ENCODE measurements at places on chromosomes 2 and 18. TPM values are rescaled to one million over a fixed set of nuclear protein-coding genes. Genes with fewer than 3 reads are reported as not detected.

DNA sequence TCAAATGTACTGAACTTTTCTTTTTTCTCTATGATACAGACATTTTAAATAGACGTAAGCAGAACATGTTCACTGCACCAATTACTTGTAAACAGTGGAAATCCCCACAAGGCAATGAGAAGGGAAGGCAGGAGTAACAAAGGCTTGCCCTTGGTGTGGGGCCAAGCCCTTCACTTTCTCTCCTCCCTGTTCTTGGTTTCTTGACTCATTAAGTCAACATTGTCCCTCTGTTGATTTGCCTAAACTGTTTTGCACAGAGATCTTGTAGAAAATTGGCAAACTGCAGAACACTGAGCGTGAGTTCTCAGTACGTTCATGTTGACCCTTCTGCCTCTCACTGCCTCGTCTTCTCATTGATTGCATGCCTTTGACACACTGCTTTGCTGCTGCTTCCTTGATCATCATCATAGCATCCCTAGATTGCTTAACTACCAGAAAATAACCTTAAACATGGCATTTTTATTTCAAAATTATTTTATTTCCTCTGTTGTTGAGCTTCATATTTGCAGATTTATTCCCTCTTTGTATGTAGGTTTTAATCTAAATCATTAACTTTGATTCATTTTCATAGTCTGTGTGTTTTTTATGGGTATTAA is 257.7 kb downstream of the PTGR3 start:
- no peaks in the 10 kb centered on the region for H3K4me1 ChIP-seq
- H3K27me3 ChIP-seq: no peaks in the 10 kb centered on the region
- no peak overlapping the region for H3K27ac ChIP-seq
- no peaks in the 10 kb centered on the region for H3K36me3 ChIP-seq
- DNase-seq: no peak
- H3K4me3 ChIP-seq: no peak overlapping the region

HSPE1 gene
- total RNA-seq: 78.1 TPM

DNA sequence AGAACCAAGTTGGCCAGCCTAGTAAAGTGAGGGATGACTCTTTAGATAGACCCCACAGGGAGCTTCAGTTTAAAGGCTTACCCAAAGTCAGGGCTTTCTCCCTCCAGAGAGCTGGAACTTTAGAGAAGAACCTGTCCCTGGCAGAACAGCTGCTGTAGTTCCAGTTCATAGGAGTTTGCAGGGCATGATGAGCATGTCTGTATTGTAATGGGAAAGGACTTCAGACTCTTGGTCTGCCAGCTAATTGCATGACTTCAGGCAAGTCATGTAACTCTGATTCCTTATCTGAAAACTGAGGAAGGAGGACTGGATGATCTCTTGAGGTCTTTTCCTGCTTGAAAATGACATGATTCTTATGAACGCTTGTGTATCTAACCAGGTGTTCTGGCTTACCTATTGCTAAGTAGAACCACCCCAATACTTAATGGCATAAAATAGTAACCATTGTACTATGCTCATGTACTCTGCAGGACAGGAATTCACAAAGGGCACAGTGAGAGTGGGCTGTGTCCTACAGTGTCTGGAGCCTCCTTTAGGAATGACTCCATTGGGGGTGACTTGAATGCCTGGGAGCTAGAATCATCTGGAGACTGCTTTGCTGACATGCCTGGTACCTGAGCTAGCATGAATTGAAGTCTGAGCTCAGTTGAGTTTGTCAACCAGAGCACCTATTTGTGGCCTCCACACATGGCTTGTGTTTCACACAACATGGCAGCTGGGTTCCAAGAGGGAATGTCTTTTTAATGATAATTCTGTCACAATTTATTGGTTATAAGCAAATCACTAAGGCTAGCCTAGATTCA is 18.9 kb downstream of the SP5 start:
- no peak overlapping the region for H3K4me3 ChIP-seq
- DNase-seq: no peak
- H3K27me3 ChIP-seq: no peaks in the 10 kb centered on the region
- no peak overlapping the region for H3K27ac ChIP-seq
- H3K4me1 ChIP-seq: no peaks in the 10 kb centered on the region

ITGB1BP1 gene
- 67.1 TPM for total RNA-seq

DNA sequence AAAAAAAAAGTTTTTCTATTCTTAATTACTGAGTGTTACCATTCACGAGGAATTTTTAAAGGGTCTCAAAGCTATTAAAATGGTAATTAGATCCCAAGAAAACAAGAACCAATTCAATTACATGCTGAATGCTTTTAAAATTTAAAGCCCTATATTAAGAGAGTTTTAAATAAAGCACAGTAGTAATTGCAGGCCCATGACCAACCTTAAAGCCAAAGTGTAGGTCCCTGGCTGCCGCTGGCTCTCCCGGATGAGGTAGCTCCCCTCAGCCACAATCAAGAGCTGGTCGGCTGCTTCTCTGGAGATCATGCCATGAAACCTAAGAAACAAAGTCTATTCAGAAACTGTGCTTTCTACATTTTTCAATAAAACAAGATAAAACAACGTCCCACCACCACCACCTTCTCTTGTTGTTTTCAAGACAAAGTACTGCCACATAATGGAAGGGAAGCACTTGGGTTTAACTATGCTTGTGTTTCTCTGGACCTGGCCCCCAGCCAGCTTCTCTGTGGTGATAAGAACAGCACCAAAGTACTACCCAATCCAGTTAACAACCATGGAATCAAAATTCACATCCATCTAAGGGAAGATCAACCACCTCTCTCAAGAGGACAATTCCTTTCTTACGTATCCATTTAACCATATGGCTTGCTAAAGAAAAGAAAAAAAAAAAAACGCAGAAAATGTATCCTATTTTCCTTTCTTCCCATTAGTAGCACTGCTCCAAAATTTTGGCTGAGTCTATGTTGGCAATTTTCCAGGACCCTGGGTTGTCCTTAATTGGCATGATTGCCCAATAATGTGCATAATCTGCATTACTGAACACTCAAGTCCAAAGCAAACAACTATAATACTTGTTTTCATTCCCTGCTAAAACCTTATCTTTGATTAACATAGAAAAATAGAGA is 90.1 kb downstream of the CHN1 start:
- no peaks in the 10 kb centered on the region for H3K4me1 ChIP-seq
- no peak overlapping the region for H3K27ac ChIP-seq
- DNase-seq: peak; percentile 75
- H3K27me3 ChIP-seq: no peaks in the 10 kb centered on the region
- no peak overlapping the region for H3K4me3 ChIP-seq

GRCh38 chr2:36677996-36678605 is 18.4 kb upstream of the VIT start:
- H3K27me3 ChIP-seq: no peaks in the 10 kb centered on the region
- no peak overlapping the region for H3K4me3 ChIP-seq
- H3K27ac ChIP-seq: no peak overlapping the region
- no peaks in the 10 kb centered on the region for H3K36me3 ChIP-seq
- no peaks in the 10 kb centered on the region for H3K4me1 ChIP-seq

SCN2A gene
- total RNA-seq: 9.9 TPM

- no peak for DNase-seq
- peak overlapping the region; percentile 43 for H3K27ac ChIP-seq
- H3K4me1 ChIP-seq: peaks cover 6% of the 10 kb centered on the region
- no peaks in the 10 kb centered on the region for H3K36me3 ChIP-seq
- H3K4me3 ChIP-seq: no peak overlapping the region
These were observed 45.0 kb downstream of the SLC38A11 start for GRCh38 chr2:164910101-164910899.

All from kidney (tissue), 22 donors.